ENCODE measurements at places on chromosomes 2 and 18.
A peak's percentile ranks its signal among the peaks of the same experiment; 100 is the strongest.

DNA sequence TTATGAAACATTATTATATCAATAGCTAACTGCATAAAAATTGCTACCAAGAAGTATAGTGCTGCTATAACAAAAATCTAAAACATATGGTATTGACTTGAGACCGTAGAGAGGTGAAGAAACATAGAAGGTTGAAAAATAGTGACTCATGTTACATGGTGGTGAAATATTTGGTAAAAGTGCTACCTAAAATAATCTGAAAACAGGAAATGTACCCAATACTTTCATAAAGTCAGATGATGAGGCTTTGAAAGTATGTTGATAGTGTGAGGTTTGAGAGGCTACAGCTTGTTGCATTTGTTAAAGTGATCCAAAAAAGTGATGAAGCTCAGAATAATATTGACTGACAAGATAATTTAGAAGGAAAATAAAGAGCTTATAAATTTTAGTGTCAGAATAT lies 718.7 kb upstream of the SLC8A1 start:
- no peak for DNase-seq

GRCh38 chr2:100818606-100819369 lies 1.2 kb upstream of the NPAS2 start:
- DNase-seq, result peak; percentile 45

DNA sequence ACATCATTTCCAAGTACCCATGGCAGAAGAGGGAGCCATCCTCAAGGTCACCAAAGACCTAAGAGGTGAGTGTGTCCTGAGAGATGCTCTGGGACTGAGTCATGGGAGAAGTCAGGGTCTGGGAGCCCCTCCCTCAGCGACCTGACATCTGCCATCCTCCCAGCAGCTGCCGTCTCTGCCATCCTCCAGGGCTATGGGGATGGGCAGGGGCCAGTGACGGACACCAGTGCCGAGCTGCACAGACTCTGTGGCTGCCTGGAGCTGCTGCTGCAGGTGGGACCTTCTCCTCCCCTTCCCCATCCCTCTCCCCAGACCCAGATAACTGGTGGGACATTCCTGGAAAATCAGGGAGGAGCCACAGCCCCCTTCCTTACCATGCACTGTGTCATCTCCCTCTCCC lies 1.5 kb downstream of the RUFY4 start:
- DNase-seq, result no peak

GRCh38 chr2:151907286-151908203 lies 79.3 kb upstream of the ARL5A start:
- no peak for DNase-seq

DNA sequence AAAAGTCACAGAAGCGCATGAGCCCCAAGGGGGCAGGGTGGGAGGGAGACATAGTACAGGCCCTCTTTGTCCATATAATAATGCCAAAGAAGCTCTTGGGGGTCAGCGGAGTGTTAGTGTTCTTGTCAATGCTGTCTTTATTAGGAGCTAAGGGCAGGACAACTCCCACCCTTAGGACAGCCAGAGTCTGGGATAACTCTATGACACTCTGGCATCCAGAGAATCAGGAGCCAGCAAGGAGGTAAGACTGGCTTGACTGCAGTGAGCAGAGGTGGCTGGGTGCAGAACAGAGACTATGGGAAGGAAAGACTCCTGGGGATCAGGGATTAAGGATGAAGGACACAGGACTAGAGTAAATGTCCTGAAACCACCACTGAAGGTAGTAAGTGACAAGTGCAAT lies 19.0 kb upstream of the HNMT start:
- DNase-seq, result no peak

- DNase-seq, result no peak
Observed at GRCh38 chr2:71746946-71747501, 293.7 kb downstream of the DYSF start.

DNA sequence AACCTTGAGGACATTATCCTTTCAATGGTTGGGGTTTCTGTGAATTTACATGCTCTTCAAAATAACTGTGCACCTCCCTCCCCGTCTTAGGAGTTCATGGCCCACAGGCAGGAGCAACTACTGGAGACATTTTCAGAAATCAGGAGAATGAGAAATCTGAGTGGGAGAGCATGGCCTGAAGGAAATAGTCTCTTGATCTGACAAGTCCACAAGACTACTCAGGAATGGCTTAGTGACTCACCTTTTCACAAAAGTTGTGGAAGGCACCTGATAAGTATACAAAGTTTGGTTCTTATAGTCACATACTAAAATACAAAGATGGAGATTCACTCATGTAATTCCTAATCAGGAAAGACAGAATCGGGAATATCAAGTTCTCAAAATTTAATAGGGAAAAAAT lies 83.6 kb upstream of the NCKAP5 start:
- DNase-seq, result no peak

DNA sequence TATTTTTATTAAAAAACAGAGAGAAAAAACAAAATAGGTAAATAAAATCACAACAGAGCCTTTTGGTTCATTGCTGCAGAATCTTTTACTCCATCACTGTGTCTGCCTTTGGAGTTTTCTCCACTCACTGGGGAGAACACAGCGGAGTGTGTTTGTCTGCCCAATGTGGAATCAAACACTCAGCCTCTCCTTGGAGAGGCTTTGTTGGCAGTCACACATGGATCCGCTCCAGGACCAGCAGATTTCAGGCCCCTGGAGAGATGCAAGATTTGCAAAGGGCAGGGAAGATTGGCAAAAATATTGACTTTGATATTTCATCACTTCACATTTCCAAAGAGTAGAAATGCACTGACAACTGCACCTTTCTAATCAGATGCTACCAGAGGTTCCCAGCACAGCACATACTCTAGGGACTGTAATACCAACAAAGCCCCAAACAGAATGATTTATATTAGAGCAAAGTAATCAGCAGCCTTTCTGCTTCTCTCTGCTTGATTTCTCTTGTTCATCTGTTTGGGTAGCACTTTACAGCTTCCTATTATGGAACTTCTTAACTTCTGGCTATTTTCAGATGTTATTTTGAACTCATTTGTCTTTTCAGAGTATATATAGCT lies 1898.8 kb upstream of the PIK3C3 start:
- no peak for DNase-seq

- no peak for DNase-seq
Observed at GRCh38 chr2:4930704-4931103, 761.5 kb upstream of the SOX11 start.

- no peak for DNase-seq
Observed at GRCh38 chr2:13005761-13006335, 289.1 kb downstream of the TRIB2 start.

GRCh38 chr2:203811491-203812221 lies 55.9 kb upstream of the CTLA4 start:
- no peak for DNase-seq

GRCh38 chr2:1750933-1751766 lies 6.8 kb upstream of the PXDN start:
- peak; percentile 58 for DNase-seq

- no peak for DNase-seq
Observed at GRCh38 chr2:152637251-152637650, 80.0 kb downstream of the PRPF40A start.

- no peak for DNase-seq
Observed at GRCh38 chr2:21770787-21771186, 647.0 kb downstream of the TDRD15 start.

DNA sequence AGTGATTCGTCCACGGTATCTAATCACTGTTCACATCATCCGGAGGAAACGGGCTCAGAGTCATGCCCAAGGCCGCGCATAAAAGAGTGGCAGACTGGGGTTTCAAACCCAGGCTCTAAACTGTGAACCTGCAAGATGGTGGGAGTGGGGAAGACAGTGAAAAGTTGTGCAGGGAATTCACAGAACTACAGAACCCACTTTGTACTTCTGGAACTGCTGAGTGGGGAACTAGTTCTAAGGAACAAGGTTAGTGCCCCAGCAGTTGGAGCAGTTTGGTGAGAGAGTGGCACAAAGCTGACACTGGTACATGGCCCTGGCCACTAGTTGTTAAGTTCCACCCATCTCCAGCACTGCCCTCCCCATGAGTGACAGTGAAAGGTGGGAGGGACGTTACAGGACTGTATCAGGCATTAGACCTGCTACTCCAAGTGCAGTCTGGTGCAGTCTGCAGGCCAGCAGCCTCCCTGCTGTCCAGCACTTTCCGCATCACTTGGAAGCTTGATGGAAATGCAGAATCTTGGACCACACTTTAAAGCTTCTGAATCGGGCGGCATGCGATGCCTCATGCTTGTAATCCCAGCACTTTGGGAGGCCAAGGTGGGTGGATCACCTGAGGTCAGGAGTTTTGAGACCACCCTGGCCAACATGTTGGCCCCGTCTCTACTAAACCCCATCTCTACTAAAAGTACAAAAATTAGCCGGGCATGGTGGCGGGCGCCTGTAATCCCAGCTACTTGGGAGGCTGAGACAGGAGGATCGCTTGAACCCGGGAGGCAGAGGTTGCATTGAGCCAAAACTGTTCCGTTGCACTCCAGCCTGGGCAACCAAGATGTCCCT lies 47.3 kb downstream of the C2orf42 start:
- no peak for DNase-seq

DNA sequence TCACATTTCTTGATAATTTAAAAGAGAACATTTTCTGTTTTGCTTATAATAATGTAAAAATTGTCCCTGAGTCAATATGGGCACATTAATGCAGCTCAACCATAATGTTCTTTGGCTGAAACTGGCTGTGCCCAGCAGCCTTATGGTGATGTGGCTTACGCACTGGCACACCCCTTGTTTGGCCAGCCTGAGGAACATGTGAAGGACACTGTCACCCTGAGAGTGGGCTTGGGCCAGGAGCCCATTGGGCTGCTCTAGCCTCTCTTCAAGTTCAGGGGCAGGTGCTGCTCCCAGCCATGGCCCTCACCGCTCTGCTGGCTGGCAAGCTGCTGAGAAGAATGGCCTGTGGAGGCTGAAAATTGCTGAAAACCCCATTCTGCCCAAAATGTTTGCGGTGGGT lies 37.5 kb downstream of the MRPL33 start:
- DNase-seq, result no peak
